ENCODE measurements at places on chromosomes 5 and 9. TPM values are rescaled to one million over a fixed set of nuclear protein-coding genes. Genes with fewer than 3 reads are reported as not detected.

The SH3TC2 gene
- not detected for polyA plus RNA-seq

The UNC13B gene
- polyA plus RNA-seq, result 37.2 TPM

The RASGEF1C gene
- 5.3 TPM for polyA plus RNA-seq

The PTPN3 gene
- 3.8 TPM for polyA plus RNA-seq

The EDIL3 gene
- 7.4 TPM for polyA plus RNA-seq

The CBY3 gene
- polyA plus RNA-seq, result not detected

The ELAVL2 gene
- 106 TPM for polyA plus RNA-seq

The AJM1 gene
- polyA plus RNA-seq, result 1.5 TPM

The INSL6 gene
- polyA plus RNA-seq, result not detected

The TRPM3 gene
- 1.3 TPM for polyA plus RNA-seq

The ZFAND5 gene
- polyA plus RNA-seq, result 338 TPM

The PCDHGB1 gene
- polyA plus RNA-seq, result 0.68 TPM

The KIF4B gene
- polyA plus RNA-seq, result not detected

The SLC4A9 gene
- polyA plus RNA-seq, result not detected

The PCDHB15 gene
- polyA plus RNA-seq, result 13.7 TPM

The ACTBL2 gene
- polyA plus RNA-seq, result not detected

The ADGRD2 gene
- not detected for polyA plus RNA-seq

The AFAP1L1 gene
- not detected for polyA plus RNA-seq

The EQTN gene
- polyA plus RNA-seq, result not detected

The ZDHHC11 gene
- polyA plus RNA-seq, result 11.4 TPM

The C5orf58 gene
- not detected for polyA plus RNA-seq

The CRB2 gene
- 0.70 TPM for polyA plus RNA-seq

The DRD1 gene
- 0.72 TPM for polyA plus RNA-seq

The IL3 gene
- polyA plus RNA-seq, result not detected

The SLC1A1 gene
- polyA plus RNA-seq, result 30.8 TPM

Measured in neural cell (in vitro differentiated cells).